Pancreas (tissue), 10 donors: ENCODE measurements at places on chromosomes 5 and 9.

GRCh38 chr9:107263289-107263688 lies 19.8 kb upstream of the RAD23B start:
- no peak for DNase-seq

GRCh38 chr9:89750117-89750791 lies 145.4 kb downstream of the GADD45G start:
- DNase-seq: no peak

- no peak for DNase-seq
These were observed 5.2 kb upstream of the FAM13B start for GRCh38 chr5:138037907-138038633.

DNA sequence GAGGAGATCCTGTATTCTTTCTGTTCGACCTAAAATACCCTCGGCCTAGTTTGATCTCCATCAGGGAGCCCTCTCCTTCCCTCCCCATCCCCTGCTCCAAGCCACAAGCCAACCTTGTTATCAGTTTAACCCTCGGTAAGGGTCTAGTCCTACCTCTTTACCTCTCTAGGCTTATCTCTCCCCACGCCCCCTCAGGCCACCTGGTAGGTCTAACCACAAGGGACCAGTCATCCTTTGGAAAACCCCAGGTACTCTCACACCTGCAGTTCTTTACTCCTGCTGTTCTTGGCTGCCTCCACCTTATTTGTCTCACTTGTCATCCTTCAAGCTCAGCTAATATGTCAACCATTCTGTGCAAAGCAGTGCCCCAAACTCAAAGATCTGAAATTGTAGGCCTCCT lies 78.7 kb downstream of the RAD23B start:
- DNase-seq: no peak
